ENCODE measurements at places on chromosomes 7 and 10.

GRCh38 chr10:51599647-51600046, 99.7 kb downstream of the CSTF2T start:
- DNase-seq, result no peak

DNA sequence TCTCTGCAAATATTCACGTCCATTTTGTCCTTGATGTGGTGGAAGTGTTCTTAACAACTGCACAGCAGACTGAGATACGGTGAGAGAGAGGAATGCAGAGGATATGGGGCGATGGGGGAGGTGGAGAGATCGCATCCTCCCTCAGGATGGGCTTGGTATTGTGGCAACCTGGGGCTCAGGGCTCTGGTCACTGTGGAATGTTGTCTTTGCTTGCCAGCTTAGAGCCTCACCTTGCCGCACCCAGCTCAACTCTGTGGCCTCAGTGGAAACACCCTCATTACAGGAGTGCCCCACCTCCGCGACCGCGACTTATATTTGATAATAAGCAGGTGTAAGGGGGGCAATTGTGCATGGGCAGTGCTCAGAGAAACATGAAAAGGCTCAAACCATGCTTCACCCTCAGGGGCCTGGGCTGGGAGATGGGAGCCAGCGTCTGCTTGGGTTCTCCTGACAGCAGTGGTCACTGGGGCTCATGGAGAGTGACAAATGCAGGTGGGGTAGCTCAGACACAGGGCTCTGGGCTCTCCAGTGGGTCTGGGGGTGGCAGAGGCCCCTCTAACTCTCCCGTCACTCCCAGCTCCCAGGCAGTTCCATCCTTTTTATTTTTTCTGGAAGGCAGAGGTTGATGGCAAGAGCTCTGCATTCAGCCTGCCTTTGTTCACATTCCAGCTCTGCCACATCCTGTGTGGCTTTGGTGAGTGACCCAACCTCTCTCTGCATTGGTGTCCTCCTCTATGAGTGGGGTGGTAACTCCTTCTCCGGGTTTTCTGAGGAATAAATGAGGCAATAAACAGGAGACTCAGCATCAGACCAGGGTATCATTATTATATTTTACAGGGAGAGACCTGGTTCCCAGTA, 43.1 kb upstream of the EMX2 start:
- no peak for DNase-seq

- DNase-seq, result no peak
Measured at GRCh38 chr7:26777385-26777784, 87.0 kb downstream of the SKAP2 start.

DNA sequence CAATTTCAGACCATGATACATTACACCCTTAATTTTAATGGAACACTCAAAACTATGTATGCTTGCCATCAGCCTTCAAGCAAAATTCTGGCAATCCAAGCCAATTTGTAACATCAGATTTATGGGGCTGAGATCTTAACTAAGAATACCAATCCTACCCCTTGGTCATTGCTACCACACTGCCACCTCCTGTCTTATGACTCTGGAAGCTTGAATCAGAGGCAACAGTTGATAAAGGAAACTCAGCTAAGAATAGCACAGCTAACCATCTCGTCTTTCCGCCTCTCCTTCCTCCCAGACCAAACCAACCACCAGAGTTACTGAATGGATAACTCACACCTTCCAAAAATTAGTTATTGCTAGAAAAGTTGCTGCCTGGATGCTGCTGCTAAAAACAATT, 7.4 kb downstream of the IGF2BP3 start:
- no peak for DNase-seq

DNA sequence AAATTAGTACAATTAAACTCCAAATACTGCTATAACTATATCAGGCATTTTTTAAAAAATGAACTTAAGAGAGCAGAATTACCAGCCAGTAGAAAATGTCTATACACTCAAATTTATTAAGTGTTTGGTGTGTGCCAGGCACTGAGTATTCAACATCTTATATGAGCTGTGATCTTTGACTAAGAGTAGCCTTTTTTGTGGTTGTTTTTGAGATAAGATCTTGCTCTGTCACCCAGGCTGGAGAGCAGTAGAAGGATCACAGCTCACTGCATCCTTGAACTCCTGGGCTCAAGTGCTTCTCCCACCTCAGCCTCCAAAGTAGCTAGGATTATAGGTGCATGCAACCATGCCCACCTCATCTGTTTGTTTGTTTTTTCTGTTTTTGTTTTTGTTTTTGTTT, 102.5 kb upstream of the CELF2 start:
- DNase-seq, result no peak

DNA sequence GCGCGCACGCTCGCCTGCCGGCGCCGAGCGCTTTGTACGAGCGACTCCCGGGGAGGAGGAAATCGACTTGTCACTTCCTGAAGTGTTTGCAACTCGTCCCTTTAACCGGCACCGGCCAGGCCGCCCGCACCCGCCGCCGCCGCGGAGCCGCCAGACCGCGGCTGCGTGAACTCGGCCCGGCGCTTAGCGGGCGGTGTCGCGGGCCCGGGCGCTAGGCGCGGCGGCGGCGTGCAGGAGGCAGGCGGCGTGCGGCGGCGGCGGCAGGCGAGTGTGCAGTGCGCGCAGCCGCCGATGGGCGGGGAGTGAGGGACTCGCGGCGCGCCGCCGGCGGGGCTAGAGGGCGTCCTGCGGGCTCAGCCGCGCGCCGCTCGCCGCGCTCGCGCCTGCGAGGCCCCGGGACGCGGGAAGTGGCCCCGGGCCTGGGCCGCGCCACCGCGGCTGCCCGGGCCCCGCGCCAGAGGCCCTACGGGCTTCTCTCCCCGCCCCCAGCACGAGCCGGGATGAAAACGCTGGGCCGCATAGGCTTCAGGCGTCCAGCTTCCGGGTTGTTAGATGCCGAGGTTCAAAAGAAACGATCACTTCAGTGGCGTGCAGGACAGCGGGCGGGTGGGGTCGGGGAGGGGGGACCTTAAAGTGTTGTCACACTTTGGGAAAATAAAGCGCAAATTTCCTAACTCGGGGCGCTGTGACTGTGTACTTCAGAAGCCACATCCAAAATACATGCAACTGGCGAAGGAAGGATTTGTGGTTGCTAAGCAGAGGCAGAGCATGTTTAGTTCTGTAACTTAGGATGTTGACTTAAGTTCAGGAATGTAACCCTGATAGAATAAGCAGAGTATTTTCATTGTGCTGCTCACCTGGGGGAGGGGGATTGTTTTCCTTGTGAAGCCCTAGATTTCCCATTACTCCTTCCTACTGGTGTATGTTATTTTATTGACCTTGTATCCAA, at the start of gene FAM53B:
Gene FAM53B, minus strand, starts transcription at position 277 of the 949 bp plus-strand sequence. CDS start 37,665 bp downstream, outside the sequence.
- DNase-seq, result peak; percentile 87

- no peak for DNase-seq
Measured at GRCh38 chr10:81943583-81943982, 68.6 kb downstream of the NRG3 start.

DNA sequence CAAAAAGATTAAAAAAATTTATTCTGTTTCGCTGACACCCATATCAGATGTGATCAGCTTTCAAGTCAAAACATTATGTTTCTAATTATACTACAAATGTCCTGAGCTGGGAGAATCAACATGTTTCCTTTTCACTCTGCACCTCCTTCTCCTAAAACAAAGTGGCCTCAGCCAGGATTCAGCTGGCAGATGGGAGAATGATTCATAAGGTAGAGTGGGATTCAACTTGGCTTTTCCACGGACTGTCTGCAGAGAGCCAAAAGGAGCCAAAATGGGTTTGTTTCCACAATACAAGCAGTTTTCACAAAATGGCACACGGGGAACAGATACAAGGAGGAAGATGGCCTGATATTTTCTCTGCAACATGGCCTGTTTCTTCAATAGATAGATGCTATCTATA, 376.5 kb upstream of the PRKCQ start:
- DNase-seq, result no peak

- no peak for DNase-seq
Measured at GRCh38 chr10:86103391-86104101, 263.0 kb downstream of the GRID1 start.

DNA sequence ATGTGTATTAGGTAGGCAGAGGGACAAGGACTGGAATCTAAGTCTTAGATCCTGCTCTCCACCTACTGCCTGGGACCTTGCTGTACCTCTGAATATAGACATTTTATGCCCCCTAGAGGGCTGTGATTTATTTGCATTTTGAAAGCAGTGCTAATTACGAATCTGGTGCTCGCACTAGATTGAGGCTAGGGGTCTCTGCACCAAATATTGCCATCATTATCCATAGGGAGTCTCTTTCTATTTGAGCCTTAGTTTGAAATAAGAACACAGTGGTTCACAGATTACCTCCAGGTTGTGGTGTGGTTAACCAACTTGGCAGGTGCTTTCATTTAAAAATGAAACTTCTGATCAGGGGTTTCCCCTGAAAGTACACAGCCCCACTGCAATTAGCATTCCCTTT, 41.8 kb downstream of the CNNM1 start:
- peak; percentile 67 for DNase-seq

DNA sequence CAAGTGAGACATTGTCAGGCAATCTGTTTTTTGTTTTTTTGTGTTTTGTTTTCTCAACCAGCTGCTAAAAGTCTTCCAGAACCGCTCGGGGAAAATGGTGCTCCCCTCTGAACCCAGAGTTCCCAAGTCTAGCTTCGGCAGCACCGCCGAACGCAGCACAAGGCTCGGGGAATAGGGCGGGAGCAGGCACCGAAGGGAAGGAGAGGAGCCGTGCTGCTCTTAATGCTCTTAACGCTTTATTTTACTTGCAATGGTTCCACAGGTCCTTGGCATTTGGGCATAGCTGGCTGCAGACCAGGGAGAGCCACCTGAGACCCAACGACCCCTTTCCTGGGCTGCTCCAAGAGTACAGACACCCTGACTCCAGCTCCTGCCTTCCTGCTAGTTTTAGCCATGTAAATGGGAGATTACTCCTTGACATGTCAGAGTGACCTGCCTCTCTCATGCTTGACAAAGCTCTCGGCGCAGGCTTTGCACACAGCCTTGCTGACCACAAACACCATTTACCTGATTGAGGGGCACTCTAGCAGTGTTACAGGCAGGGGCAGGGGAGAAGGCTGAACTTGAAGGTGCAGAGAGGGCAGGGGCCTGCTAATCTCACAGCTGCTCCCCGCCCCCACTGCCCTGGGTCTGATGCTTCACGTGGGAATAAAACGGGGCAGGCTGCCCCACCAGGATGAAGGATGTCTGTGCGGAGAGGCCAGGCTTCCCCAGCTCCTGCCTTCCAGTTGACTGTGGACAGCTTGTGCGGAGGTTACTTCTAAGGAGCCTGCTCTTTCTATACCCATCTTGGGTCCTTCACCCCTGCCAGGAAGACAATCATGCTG, 58.6 kb upstream of the EFCAB10 start:
- no peak for DNase-seq

GRCh38 chr7:99497766-99498545, 2.1 kb downstream of the ZNF394 start:
- DNase-seq, result no peak

GRCh38 chr10:75233444-75234016, 2.2 kb downstream of the COMTD1 start:
- no peak for DNase-seq

DNA sequence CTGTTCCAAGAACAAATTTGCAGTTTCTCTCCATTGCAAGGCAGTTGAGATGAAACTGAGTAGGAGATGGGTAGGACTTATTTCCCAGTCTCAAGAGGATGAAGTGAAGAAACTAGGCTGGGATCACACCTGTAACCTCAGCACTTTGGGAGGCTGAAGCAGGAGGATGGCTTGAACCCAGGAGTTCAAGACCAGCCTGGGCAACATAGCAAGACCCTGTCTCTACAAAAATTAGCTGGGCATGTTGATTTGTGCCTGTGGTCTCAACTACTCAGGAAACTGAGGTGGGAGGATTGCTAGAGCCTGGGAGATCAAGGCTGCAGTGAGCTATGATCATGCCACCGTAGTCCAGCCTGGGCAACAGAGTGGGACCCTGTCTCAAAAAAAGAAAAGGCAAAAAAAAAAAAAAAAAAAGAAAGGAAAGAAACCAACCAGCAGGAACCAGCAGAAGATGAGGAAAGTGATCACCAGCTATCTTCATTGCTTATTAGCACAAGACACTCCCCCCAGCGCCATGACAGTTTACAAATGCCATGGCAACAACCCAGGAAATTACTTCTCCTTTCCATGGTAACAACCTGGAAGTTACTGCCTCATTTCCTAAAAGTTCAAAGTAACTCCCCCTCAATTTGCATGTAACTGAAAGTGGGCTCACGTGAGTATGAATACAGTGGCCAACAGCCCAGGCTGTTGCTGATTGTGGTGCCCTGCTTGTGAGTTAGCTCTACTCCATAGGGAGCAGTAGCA, 18.3 kb upstream of the ST8SIA6 start:
- DNase-seq, result no peak

DNA sequence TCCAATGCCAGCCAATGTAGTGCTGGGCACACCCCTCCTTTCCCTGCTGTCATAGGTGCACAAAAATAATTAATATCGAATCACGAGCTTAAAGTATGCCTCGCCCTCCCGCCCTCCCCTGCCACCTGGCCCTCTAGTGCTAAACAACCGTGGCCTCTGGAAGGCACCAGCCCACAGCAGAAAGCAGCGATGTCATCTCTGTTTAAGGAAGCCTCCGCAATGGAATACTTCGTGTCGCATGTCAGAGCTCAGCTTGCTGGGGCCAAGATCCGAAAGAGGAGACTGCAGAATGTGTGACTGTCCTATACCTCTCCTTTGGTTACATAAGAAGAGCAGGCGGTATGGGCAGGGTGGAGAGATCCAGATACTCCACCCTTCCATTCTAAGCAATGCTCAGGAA, 71.5 kb downstream of the RHOBTB1 start:
- no peak for DNase-seq

GRCh38 chr7:31020652-31021051, 31.5 kb upstream of the ADCYAP1R1 start:
- DNase-seq, result no peak

- DNase-seq, result no peak
Measured at GRCh38 chr10:109451879-109452278, 471.4 kb downstream of the XPNPEP1 start.

DNA sequence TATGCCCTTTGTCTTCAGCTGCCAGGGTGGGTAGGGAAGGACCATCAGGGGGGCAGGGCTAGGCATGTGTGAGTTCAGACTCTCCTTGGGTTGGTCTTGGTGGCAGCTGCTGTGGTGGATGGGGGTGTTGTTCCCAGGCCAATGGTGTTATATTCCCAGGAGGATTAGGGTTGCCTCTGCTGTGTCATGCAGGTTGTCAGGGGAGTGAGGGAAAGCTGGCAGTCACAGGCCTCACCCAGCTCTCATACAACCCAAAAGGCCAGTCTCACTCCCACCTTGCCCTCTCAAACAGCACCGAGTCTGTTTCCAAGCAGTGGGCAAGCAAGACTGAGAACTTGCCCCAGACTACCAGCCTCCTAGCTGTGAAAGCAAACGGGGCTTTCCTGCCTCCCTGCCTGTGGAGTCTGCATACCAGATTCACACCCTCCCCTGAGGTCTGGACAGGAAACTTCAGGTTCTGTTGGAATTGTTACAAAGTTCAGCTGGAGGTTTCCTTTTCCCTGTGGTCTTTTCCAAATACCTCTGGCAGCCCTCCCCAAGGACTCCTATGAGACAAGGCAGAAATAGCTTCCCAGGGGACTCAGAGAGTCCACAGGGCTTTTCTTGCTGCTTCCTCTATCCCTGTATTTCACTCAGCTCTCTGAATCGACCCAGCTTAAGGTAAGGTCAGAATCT, 1.4 kb downstream of the HYAL4 start:
- no peak for DNase-seq

All from MM.1S (cell line).